ENCODE measurements at places on chromosomes 13 and 19.

DNA sequence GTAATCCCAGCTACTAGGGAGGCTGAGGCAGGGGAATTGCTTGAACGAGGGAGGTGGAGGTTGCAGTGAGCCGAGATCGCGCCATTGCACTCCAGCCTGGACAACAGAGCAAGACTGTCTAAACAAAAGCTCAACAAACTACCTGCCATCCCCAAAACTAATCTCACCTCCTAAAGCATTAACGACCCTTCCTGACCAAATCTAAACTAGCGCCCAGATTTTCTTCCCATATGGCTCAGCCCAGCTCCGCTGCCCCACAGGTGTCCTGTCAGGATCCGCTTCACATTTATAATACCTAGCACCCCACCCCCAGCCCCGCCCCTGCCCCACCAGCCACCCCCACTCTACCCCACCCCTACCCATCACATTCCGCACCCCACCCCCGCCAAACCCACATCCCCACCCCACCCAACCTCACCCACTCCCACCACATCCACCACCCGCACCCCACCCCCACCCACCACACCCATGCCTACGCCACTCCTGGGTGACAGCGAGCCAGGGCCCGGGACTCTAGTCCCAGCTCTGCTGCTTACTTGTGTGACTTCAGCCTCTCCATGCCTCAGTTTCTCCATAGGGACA is 599 bp downstream of the C19orf12 start:
- no peak for DNase-seq

DNA sequence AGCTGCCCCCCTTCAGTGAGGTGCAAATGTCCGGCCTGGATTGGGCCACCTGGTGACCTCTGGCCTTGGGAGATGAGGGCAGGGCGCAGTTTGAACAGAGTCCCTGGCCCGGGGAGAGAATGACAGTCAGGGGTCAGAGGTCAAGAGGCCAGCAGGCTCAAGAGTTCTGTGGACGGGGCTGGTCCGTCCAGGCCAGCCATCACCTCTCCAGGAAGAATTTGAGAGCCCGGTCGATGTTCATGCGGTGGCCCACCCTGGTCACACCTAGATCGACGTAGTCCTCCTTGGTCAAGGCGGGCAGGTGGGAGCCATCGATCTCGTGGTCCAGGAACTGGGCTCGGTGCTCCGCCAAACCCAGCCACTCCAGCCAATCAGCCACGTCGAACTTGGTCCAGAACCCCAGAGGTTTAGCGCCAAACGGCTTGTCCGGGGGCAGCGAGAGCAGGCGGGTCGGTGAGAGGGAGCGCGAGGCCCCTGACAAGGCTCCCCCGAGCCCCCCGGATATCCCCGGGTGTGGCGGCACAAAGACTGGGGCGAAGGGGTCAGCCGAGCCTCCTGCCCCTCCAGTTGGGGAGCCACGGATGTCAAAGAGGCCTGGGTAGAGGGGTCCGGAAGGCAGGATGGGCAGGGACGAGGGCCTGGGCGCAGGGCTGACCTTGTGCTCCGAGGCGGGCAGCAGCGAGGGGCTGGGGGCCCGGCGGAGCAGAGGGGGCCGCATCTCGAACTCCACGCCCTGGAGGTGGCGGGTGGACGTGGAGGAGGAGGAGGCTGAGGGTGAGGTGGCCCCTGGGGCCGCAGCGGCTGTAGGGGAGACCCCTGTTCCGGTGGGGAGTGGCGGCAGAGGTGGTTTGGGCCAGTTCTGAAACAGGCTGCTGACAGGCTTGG is 12.8 kb downstream of the C19orf81 start:
- no peak for DNase-seq

- DNase-seq: no peak
Measured at GRCh38 chr19:6210091-6210490, 69.7 kb downstream of the MLLT1 start.

DNA sequence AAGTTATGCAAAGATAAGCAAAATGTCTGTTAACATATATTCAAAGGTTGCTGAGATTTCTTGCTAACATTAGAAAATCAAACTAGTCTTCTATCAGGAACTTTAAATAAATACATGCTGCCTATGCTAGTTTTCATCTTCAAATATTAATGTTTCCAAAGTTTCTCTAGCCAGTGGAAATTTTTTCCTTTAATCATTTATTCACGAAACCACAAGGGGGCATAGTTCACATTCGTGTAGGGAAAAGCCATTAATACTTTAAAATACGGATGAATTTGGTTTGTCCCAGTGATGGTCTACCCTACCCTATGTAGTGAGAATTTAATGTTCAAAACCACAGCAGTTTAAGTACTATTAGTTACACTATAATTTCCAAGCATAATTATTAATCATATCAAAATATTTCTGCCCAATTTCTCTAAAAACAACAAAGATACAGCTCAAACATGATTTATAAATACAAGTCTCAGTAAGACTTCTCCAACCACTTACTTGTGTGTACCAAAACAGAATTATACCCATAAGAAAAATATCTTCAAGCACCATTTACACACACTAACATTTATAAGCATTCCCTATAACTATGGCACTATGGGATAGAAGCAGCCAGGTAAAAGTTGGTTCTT is 16.2 kb downstream of the NUFIP1 start:
- DNase-seq: peak; percentile 41

DNA sequence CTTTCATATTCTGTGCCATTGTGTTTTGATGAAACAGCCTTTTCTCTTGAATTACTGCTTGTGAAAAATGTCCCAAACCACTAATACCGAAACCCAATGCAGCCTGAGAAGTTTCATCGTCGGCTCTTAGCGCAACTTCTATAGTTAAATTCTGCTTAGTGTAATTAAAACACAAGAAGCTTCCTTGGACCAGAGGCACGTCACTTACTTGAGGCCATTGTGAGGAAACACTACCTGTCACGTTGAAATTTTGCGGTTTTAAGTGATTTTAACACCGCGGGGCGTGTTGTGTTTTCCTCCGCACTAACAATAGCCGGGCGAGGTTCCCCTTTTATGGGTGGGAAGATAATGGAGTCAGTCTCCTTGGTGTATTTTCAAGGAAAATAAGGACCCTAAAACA is 70.9 kb downstream of the GGACT start:
- no peak for DNase-seq

DNA sequence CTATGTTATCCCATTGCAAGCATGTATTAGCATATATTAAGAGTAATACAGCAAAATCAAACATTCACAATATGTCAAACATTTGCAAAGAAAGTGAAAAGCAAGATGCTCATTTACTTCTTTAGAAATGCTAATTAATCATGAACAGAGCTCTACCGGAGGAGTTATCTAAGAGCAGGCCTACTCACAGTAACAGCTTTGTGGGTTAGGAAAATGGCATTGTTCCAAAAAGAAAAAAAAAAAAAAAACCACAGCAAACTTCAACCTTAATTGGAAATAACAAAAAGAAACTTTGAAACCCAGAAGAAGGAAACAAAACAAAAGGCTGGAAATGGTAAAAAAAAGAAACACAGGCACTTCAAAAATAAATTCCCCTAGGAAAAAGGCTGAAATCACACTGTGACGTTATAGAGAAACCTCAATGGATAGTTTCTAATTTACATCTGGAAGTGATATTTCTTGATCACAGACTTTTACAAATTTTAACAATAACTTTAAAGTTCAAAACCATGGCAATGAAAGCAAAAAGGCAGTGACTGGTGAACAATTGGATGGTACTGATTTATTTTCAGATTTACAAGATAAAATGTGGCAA is 1236.8 kb upstream of the SPRY2 start:
- no peak for DNase-seq

Measured in NCI-H446 (cell line).